ENCODE measurements at places on chromosomes 11 and 22.

DNA sequence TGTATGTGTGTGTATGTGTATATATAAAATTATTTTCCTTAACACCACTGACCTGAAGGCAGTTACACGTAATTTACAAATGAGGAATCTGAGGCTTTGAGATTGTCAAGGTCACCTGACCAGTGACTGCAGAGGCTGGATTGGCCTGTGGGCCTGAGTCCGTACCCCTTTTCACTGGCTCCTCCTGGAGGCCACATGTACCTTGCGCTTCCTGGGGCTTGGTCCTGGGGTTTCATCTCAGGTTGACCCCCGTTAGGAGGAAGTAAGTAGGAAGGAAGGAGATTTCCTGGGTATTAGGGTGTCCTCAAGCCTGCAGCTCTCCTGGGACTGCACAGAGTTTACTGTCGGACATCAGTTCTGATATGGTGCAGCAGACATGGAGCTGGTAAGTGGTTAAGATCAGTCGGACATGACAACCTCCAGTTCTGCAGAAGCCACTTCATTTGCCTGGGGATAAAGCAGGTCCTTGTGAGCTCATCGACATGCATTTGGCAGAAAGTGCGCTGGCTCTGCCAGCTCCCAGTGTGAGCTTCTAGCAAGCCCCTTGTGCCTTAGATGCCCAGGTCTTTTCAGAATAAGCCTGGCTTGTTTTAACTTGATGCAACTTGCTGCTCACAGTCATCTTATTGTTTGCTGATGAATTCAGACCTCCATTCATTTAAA lies 36.6 kb downstream of the ST3GAL4 start:
- DNase-seq = no peak

- no peak for DNase-seq
Observed at GRCh38 chr22:35548722-35549112, 8.1 kb downstream of the RASD2 start.

GRCh38 chr22:27719036-27719347 lies 82.6 kb downstream of the MN1 start:
- no peak for DNase-seq

GRCh38 chr11:121717296-121717695 lies 264.5 kb upstream of the SORL1-AS1 start:
- DNase-seq = no peak

GRCh38 chr11:112801025-112801816 lies 160.0 kb upstream of the NCAM1 start:
- no peak for DNase-seq

GRCh38 chr11:108541531-108541930 lies 43.3 kb upstream of the POGLUT3 start:
- no peak for DNase-seq

DNA sequence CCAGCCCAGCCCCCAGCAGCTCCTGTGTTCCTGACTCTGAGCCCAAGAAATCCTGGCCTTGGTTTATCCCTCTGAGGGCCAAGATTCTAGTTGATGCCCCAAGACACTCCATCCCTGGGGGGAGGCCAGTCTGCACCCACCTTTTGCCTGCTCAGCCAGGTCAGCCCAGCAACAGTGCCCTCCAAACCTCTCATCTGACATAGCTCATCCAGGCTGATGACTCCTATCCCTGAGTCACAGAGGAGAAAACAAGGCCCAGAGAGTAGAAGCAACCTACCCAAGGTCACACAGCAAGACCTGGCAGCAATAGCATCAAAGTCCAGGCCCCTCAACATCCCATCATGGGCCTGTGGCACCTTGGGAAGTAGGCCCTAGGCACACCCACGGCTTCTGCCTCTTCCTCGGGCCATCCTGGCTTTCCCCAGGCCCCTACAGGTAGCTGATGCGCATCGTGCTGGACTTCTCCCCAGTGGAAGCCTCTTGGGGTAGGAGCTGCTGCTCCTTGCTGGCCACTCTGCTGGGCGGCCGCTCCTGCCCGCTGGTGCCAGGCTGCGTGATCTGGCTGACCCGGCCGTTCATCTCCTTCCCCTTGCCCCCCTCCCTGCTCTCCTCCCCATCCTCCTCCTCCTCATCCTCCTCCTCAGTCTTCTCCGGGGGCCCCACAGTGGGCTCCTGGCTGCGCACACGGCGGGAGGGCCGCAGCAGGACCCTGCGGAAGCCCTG lies 6.0 kb downstream of the SSTR3 start:
- DNase-seq = no peak

GRCh38 chr22:30351226-30351625 lies 5.5 kb downstream of the SF3A1 start:
- DNase-seq = no peak

DNA sequence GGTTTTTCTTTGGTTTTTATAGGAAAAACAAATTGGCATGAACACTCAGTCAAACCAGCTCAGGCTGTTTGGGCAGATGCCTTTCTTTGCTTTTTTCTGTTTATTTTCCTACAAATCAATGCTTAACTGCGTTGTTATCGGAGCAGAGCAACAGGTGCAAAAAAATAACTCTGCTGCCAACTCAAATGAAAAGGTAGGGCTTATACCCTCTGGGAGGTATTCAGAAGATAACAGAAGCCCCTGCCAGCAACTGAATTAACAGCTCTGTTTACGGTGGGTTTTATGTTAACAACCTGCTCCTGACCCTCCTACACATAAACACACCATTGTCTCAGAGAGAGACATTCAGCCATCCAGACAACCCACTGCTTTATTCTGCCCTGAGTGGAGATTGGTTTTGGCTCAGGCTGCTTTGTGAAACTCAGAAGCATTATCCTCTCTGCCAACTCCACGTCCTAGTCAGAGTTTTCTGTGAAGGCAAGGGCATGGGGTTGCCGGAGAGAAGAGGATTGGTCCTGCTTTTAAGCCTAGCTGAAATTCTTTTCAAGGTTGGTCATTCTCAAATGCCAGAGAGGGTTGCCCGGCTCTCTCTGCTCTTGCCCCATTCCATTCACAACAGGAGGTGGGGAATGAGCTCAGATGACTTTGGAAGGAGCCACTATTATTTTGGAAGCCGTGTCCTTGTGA lies 11.4 kb downstream of the EHF start:
- no peak for DNase-seq

DNA sequence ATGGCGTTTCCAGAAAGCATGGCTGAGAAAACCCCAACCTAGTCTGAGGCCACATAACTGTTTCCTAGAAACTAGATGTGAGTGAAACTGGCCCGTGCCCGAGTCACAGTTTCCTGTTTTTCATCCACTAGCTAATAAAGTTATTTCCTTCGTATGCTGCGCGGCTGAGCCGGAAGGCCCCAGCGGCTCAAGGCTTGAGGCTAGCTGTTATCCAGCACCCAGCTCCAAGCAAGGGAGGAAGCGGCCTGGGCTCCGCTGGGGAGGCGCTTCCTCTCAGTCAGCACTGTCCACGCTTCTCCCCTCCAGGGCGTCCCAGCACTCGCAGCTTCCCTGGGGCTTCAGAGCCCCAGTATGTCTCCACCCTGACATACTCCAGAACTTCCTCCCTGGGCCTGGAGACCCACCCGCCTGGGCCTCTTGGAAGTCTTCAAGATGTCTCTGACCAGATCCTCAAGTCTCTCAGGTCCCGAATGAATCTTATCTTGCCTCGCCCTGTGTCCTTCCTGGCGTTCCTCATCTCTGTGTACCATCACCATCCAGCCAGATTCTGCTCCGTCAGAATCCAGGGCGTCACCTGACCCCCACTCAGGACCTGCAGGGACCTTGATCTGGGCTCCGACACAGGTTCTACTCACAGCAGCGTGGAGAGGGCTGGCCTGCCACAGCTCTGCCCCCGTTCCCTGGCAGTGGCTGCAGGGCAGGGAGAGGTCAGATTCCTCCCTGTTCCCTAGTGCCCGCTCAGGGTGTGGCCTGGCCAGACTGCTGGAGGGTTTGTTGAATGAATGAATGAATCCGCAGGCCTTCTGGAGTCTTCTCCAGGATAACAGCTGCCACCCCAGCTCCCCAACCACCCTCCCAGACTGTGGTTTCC lies 81.9 kb downstream of the LRRC32 start:
- no peak for DNase-seq

All from stimulated activated CD8-positive, alpha-beta memory T cell treated with anti-CD3 and anti-CD28 coated beads, Interleukin-4, amount 100 ng/mL, for 1 hour (primary cell).